ENCODE measurements at places on chromosomes 5 and 9. TPM values are rescaled to one million over a fixed set of nuclear protein-coding genes. Genes with fewer than 3 reads are reported as not detected.

Gene SOX30
- 0.15 TPM for polyA plus RNA-seq

Gene CER1
- not detected for polyA plus RNA-seq

Gene WHRN
- polyA plus RNA-seq, result 10.4 TPM

Gene GMCL2
- not detected for polyA plus RNA-seq

Gene MAMDC4
- polyA plus RNA-seq, result 2.6 TPM
